ENCODE measurements at places on chromosomes 6 and 20. TPM values are rescaled to one million over a fixed set of nuclear protein-coding genes. Genes with fewer than 3 reads are reported as not detected.

Gene MYT1
- total RNA-seq: 2.1 TPM

Gene DOK5
- total RNA-seq: 2.3 TPM

Gene RAB32
- 10.5 TPM for total RNA-seq

Gene WFDC12
- not detected for total RNA-seq

Gene MAPK14
- total RNA-seq: 34.2 TPM

Gene MCCD1
- total RNA-seq: not detected

Gene FAM83C
- total RNA-seq: not detected

Measured in H7 (cell line).